ENCODE measurements at places on chromosomes 7 and 10. TPM values are rescaled to one million over a fixed set of nuclear protein-coding genes. Genes with fewer than 3 reads are reported as not detected.

ALOX5 gene
- total RNA-seq = 3.7 TPM

CNPY1 gene
- not detected for total RNA-seq

CPED1 gene
- total RNA-seq = 0.13 TPM

BRI3 gene
- total RNA-seq = 102 TPM

FAM221A gene
- 13.4 TPM for total RNA-seq

CCDC172 gene
- total RNA-seq = 1.8 TPM

NUPR2 gene
- not detected for total RNA-seq

ACTL6B gene
- 0.33 TPM for total RNA-seq

MYO1G gene
- total RNA-seq = 0.55 TPM

PRTFDC1 gene
- total RNA-seq = 6.8 TPM

LIPM gene
- not detected for total RNA-seq

GRCh38 chr7:101559586-101559985 is 69.5 kb downstream of the MYL10 start:
- peaks cover 8% of the 10 kb centered on the region for H3K36me3 ChIP-seq
- no peak overlapping the region for H3K4me3 ChIP-seq
- peaks cover 2% of the 10 kb centered on the region for H3K4me1 ChIP-seq
- DNase-seq = no peak

DNA sequence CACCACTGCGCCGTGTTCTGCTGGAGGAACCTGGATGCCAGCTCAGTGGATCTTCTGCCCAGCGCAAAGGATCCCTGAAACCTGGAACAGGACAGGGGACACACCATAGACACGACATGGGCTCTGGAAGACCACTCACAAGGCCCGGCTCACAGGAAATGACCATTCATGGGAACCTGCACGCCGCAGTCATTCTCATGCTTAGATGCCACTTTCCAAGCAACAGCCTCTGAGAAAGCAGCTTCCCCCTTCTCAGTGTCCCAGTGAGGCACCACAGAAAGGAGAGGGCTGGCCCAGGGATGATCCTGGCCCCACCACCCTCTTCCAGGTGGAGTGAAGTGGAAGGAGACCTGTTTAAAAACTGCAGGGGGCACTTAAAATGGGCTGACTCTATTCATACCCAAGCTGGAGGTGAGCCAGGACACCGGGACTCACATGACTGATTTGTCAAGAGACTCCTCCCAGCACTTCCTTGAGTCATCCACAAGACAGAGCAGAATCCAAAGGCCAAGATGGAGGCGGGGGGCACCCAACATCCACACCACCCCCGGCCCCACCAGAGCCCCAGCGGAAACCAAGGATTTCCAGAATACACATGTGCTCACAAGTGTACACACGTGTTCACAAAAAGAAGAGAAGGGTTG is 11.2 kb downstream of the CTBP2 start:
- H3K4me1 ChIP-seq = peaks cover 27% of the 10 kb centered on the region
- peaks cover 21% of the 10 kb centered on the region for H3K36me3 ChIP-seq
- H3K27me3 ChIP-seq = no peaks in the 10 kb centered on the region
- H3K27ac ChIP-seq = no peak overlapping the region

DNA sequence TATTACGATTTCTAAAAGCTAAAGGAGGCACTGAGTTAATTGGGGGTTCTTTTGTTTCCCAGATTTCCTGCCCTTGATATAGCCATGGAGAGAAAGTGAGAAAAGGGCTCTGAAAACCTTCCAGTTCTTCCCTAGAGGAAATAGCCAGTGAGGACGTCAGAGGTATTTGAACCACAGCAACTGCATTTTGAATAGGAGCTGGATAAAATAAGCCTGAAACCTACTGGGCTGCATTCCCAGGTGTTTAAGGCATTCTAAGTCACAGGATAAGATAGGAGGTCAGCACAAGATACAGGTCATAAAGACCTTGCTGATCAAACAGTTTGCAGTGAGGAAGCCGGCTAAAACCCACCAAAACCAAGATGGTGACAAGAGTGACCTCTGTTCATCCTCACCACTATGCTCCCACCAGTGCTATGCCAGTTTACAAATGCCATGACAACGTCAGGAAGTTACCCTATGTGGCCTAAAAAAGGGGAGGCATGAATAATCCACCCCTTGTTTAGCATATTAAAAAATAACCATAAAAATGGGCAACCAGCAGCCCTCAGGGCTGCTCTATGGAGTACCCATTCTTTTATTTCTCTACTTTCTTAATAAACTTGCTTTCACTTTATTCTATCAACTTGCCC is 85.1 kb upstream of the FRMD4A start:
- no peaks in the 10 kb centered on the region for H3K27me3 ChIP-seq
- H3K4me3 ChIP-seq = no peak overlapping the region
- H3K36me3 ChIP-seq = no peaks in the 10 kb centered on the region
- no peak overlapping the region for H3K27ac ChIP-seq
- H3K4me1 ChIP-seq = peaks cover 2% of the 10 kb centered on the region

DNA sequence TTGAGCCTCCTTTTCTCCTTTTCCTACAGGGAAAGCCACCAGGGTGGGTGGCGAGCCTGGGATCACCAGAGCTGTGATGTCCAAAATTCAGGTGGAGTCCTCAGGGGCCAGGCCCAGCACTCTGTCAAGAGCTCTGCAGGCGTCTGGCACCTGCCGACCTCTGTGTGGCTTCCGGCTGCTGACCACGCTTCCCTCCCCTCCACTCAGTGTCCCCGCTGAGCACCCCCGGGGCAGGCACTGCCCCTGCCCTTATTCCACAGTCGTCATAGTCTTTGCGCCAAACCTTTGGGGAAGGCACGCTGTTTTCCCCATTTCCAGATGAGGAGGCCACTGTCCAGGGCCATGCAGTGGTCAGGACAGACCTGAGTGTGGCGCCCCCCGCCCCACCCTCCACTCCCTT is 7.5 kb downstream of the MTG1 start:
- DNase-seq = no peak
- peaks cover 89% of the 10 kb centered on the region for H3K36me3 ChIP-seq
- H3K27me3 ChIP-seq = no peaks in the 10 kb centered on the region
- no peaks in the 10 kb centered on the region for H3K4me1 ChIP-seq
- H3K27ac ChIP-seq = no peak overlapping the region

DNA sequence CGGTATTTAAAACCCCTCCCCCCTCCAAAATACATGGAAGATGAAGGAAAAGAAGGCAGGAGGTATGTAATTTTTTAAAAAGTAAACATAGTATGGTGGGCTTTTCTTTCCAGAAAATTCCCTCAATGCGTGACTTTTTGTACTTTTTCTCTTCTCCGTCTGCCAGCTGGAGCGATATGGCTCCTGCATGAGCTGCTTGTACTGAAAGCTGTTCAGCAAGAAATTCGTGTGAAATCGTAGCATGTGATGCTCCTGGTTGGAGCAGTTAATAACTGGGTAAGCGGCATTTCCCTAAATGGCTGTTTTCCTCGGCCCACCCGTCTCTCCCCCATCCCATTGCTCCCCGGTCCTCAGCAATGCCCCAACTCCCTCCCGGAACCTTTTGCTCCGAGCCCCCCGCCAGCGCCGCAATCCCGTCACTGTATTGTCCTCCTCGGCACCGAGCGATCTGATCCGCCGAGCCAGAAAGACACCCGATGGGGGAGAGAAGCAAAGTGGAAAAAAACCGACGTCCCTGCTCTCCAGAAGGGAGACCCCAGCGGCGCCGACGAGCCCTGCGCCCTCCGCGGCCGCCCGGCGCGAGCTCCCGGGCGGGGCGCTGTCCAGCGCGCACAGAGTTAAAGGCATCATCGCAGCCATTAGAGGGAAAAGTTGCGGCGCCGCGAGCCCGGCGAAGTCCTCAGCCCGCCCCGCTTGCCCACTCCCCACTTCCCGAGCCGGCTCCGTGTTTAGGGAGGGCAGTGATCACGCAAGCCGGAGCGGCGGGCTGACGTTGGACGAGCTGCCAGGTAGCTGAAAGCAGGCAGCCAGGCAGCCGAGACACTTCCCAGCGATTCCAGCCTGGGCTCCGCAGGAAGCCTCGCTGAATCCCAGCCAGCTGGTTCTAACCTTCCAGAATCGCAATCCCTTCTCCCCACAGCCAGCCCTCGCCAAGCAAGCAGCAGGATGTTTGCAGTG is at the start of gene VSTM2A:
VSTM2A (plus strand) TSS at position 707 of the 957 bp plus-strand sequence. CDS start 356 bp downstream, outside the sequence.
- DNase-seq = peak; percentile 75
- H3K27me3 ChIP-seq = peaks cover 20% of the 10 kb centered on the region
- H3K4me1 ChIP-seq = no peaks in the 10 kb centered on the region

- H3K4me1 ChIP-seq = no peaks in the 10 kb centered on the region
- H3K36me3 ChIP-seq = peaks cover 34% of the 10 kb centered on the region
- H3K27me3 ChIP-seq = no peaks in the 10 kb centered on the region
- H3K4me3 ChIP-seq = no peak overlapping the region
- no peak overlapping the region for H3K27ac ChIP-seq
- no peak for DNase-seq
Observed at GRCh38 chr10:118698421-118698820, 56.3 kb downstream of the CACUL1 start.

- no peaks in the 10 kb centered on the region for H3K36me3 ChIP-seq
- H3K27ac ChIP-seq = no peak overlapping the region
- H3K4me3 ChIP-seq = no peak overlapping the region
- no peaks in the 10 kb centered on the region for H3K4me1 ChIP-seq
Observed at GRCh38 chr10:117581961-117582360, 39.4 kb downstream of the EMX2 start.

- H3K4me1 ChIP-seq = no peaks in the 10 kb centered on the region
- H3K36me3 ChIP-seq = no peaks in the 10 kb centered on the region
- no peak for DNase-seq
- H3K27ac ChIP-seq = no peak overlapping the region
- H3K4me3 ChIP-seq = no peak overlapping the region
Observed at GRCh38 chr7:15925608-15926007, 239.1 kb upstream of the MEOX2 start.

DNA sequence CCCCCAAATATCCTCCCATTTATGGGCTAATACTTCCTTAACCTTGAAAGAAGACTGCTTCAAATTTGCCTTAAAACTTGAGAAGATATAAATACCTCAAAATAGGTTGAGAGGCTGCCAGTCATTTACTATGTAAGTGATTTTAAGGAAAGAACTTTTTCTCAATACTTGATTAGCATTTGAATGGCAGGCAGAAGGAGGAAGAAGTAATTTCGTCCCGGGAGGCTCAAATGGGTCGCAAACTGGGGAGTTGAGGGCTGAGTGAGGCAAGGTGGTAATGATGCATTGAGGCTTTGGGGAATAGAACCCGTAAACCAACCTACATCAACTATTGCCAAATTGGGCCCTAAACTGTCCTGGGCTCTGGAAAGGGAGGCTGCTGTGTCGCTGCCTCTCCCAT is 11.1 kb downstream of the CAMK1D start:
- no peaks in the 10 kb centered on the region for H3K27me3 ChIP-seq
- H3K27ac ChIP-seq = no peak overlapping the region
- no peak overlapping the region for H3K4me3 ChIP-seq
- no peak for DNase-seq
